ENCODE measurements at places on chromosomes 16 and 17.

- H3K36me3 ChIP-seq, result peaks cover 5% of the 10 kb centered on the region
- H3K27ac ChIP-seq, result no peak overlapping the region
- no peaks in the 10 kb centered on the region for H3K4me1 ChIP-seq
- no peaks in the 10 kb centered on the region for H3K27me3 ChIP-seq
- H3K4me3 ChIP-seq, result no peak overlapping the region
- DNase-seq, result no peak
These were observed 21.7 kb downstream of the LRRC75A start for GRCh38 chr17:16470265-16470664.

DNA sequence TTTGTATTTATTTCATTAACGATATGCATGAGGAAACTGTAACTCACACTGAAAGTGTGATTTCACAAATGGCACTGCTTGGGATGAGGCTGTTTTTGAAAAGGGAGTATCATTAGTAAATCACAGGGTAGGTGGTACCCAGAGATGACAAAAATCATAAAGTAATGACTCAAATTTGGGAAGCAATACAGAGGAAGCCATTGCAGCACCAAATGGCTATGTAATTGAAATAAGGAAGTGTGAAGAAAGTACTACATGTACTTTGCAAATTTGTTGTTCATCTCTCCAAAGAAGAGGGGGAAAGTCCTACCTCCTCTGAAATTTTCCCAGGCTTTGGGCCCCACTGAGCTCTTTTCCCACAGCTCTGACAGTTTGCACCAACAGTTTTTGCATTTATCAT is 12.3 kb upstream of the ABCC12 start:
- H3K27me3 ChIP-seq, result peaks cover 8% of the 10 kb centered on the region
- DNase-seq, result no peak
- H3K27ac ChIP-seq, result no peak overlapping the region
- H3K4me3 ChIP-seq, result no peak overlapping the region
- H3K4me1 ChIP-seq, result peaks cover 4% of the 10 kb centered on the region

- peaks cover 2% of the 10 kb centered on the region for H3K27me3 ChIP-seq
- no peak for DNase-seq
- H3K4me3 ChIP-seq, result no peak overlapping the region
- no peaks in the 10 kb centered on the region for H3K36me3 ChIP-seq
These were observed 228.5 kb downstream of the ABCC12 start for GRCh38 chr16:47927330-47927729.

DNA sequence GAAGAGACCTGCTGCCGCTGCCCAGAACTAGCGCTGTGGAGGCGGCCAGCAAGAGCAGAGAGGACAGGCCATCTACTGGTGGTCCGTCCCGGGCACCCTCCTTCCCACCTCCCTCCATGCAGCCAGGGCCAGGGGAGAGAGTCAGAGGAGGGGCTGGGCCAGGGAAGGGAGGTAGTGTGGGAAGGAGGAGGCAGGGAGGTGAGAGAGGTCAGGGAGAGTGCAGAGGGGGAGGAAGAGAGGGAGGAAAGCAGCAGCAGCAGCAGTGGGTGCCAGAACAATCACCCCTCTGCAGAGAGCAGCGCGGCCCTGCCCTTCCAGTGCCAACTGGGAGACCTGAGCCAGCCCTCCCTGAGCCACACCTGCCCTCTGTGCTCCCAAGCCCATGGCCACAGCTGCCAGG is 6.6 kb downstream of the C16orf95 start:
- no peak overlapping the region for H3K27ac ChIP-seq
- no peak for DNase-seq
- peaks cover 4% of the 10 kb centered on the region for H3K4me1 ChIP-seq
- H3K36me3 ChIP-seq, result peaks cover 7% of the 10 kb centered on the region
- no peak overlapping the region for H3K4me3 ChIP-seq
- no peaks in the 10 kb centered on the region for H3K27me3 ChIP-seq

- H3K4me3 ChIP-seq, result no peak overlapping the region
- no peak for DNase-seq
- H3K36me3 ChIP-seq, result no peaks in the 10 kb centered on the region
- H3K4me1 ChIP-seq, result peaks cover 3% of the 10 kb centered on the region
These were observed 43.8 kb downstream of the C16orf82 start for GRCh38 chr16:27110524-27110896.

DNA sequence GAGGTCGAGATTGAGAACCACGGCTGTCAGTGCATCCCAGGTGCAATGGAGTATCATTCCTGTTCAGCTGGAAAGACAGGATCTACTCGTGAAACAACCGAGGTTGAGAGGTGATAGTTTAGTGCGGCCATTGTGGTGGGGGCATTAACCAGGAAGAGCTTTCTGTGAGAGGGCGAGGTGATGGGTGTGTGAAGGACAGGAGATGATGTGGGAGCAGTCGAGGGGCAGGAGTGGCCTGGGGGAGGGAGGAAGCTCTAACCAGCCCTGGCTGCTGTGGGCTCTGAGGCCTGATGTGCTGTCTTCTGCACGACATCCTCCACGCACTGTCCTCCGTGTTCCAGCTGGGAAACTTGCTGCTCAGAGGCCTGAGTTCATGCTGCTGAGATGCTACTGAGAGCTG is 22.0 kb downstream of the GOSR2 start:
- no peak overlapping the region for H3K27ac ChIP-seq
- H3K27me3 ChIP-seq, result no peaks in the 10 kb centered on the region
- no peak for DNase-seq
- peaks cover 18% of the 10 kb centered on the region for H3K4me1 ChIP-seq

DNA sequence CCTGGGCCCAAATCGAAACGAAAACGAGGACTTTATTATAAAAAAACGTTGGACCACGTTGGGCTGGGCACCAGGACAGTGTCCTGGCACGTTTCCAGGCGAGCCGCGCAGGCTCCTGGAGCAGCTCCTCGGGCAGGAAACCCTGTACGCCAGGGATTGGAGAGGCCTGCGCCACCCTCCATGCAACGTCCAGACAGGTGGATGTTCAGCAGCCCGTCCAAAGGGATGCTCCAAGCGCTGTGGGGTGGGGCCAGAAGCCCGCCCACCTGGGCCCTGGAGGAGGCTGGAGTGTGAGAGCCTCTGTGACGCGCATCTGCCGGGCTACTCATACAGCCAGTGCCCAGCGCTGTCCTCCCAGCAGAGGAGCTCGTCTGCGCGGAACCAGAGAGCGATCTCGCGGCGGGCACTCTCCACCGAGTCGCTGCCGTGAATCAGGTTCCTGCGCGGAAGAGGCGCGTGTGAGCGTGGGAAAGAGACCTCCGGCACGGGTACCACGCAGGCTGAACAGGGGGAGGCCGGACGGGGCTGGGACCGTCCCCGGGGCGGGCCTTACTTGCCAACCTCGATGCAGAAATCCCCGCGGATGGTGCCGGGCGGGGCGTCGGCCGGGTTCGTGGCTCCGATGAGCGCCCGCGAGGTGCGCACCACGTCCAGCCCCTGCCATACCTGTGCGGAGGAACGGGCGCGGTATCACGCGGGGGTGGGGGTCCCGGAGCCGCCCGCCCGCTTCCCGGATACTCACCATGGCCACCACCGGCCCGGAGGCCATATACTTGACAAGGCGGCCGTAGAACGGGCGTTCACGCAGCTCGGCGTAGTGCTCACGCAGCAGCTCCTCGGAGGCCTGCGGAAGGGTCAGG is 785 bp downstream of the NME3 start:
- peaks cover 18% of the 10 kb centered on the region for H3K36me3 ChIP-seq
- no peaks in the 10 kb centered on the region for H3K27me3 ChIP-seq
- H3K27ac ChIP-seq, result peak overlapping the region; percentile 84

- H3K4me3 ChIP-seq, result no peak overlapping the region
- H3K27ac ChIP-seq, result no peak overlapping the region
- H3K36me3 ChIP-seq, result no peaks in the 10 kb centered on the region
- H3K4me1 ChIP-seq, result no peaks in the 10 kb centered on the region
These were observed 53.3 kb upstream of the KSR1 start for GRCh38 chr17:27402943-27403342.

DNA sequence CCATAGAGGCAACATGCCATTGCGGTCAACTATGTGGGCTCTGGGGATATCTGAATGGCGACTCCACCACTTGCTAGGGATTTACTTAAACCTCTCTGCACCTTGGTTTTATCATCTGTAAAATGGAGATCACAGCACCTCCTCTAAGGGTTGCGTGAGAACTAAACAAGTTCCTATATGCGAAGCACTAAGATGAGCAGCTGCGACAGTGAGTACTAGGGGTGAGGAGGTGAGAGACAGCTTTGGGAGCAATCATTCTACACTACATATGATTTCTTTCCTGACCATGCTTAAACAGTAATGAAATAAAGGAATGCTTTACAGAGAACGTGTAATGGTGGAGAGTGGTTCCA is 61.4 kb downstream of the CREBBP start:
- no peaks in the 10 kb centered on the region for H3K27me3 ChIP-seq
- peaks cover 84% of the 10 kb centered on the region for H3K4me1 ChIP-seq
- H3K4me3 ChIP-seq, result no peak overlapping the region
- DNase-seq, result no peak
- no peak overlapping the region for H3K27ac ChIP-seq

- H3K4me1 ChIP-seq, result peaks cover 62% of the 10 kb centered on the region
- peak; percentile 51 for DNase-seq
- peak overlapping the region; percentile 61 for H3K27ac ChIP-seq
- H3K36me3 ChIP-seq, result peaks cover 85% of the 10 kb centered on the region
- H3K27me3 ChIP-seq, result no peaks in the 10 kb centered on the region
These were observed 29.0 kb downstream of the IL21R start for GRCh38 chr16:27430923-27431484.

DNA sequence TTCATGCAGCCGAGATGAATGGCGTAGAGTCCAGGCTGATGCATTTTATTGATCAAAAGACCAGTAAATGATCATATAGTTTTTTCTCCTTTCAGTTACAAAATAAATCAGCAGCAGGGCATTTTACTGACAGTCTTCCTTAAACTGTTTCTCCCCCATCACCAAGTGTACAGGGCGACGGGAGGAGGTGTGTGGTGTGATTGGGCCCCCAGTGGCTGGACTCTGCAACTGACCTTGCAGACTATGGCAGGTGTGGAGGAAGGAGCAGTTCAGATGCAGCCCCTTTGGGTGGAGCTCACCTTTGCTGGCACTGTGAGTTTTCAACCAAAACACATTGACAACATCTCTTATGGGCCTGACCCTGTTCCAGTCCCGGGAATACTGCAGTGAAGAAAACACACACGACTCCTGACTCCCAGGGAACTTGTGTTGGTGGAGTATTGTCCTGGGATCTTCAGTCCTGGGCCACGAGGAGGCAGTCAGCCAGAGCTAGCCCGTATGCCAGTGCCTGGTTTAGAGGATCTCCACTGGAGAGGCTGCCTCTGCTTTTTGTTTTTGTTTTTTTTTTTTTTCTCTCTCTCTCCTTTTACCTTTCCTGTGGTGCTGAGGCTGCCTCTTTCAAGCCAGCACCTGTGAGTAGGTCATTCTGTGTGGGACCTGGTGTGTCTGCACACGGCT is 29.8 kb downstream of the KIAA0513 start:
- peak; percentile 38 for DNase-seq
- peaks cover 61% of the 10 kb centered on the region for H3K4me1 ChIP-seq
- no peak overlapping the region for H3K4me3 ChIP-seq
- peak overlapping the region; percentile 88 for H3K27ac ChIP-seq

DNA sequence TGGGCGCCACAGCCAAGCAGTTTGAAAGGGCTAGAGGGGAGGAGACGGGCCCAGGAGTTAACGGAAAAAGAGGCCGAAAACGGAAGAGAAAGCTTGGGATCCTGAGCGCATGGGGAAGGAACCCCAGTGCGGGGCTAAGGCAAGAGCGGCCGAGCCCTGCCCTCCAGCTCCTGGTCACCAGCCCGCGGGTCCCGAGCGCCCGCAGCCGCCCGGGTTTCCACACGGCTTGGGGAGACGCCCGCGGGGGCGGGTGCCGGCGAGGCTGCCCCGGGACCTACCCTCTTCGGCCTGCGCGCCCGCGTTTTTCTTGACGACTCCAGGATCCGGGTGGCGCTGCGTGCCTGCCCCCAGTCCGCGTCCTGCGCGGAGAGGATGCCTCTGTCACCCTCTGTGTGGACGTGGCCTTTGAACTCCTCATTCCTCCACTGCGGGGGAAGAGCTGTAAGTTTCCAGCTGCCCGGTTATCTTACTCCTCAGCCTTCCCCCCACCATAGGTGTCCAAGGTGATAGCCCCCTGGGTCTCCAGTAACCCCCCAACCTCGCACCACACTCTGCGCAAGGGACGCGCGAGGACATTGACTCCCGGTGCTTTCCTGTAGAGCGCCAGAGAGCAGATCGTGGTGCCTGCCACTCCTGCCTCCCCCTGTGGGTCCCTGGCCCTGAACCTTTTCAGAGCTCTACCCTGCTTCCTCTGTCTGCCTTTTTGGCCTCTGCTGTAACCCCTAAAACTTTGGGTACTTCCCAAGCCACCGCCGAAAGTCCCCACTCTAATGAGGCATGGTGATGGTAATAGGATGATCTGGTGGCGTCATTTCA is 1.7 kb upstream of the CDH11 start:
- no peak overlapping the region for H3K27ac ChIP-seq
- H3K4me3 ChIP-seq, result no peak overlapping the region
- H3K27me3 ChIP-seq, result peaks cover 28% of the 10 kb centered on the region
- no peak for DNase-seq

- H3K27me3 ChIP-seq, result no peaks in the 10 kb centered on the region
- H3K4me3 ChIP-seq, result peak overlapping the region; percentile 73
- peak overlapping the region; percentile 84 for H3K27ac ChIP-seq
- H3K4me1 ChIP-seq, result peaks cover 16% of the 10 kb centered on the region
- H3K36me3 ChIP-seq, result peaks cover 4% of the 10 kb centered on the region
- no peak for DNase-seq
These were observed 457.7 kb downstream of the XYLT1 start for GRCh38 chr16:17013038-17013437.

DNA sequence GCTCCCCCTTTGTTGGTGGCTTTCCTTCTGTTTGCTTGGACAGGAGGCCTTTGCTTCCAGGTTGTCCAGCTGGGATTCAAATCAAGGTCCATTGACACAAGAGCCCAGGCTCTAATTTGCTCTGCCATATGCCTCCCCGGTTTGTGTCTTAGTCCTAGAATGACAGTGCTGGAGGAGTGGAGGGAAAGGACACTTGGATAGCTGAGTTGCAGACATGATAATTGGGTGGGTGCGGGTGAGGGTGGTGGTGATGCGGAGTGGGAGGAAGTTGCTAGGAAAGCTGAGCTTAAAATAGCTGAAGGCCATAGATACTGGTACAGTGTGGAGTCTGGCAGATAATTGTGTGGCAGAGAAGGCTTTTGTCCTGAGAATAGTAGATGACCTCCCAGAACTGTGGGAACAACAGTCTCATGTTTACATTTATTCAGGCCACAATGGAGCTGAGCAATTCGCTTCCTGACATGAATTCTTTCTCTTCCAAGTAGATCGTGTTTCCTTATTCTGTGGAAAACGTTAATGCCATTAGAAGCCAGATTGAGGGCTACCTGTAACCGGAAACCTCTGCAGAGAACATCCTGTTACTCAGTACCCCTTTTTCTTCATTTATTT is 23.8 kb downstream of the SEC14L1 start:
- no peaks in the 10 kb centered on the region for H3K27me3 ChIP-seq
- H3K27ac ChIP-seq, result peak overlapping the region; percentile 7
- H3K4me1 ChIP-seq, result peaks cover 27% of the 10 kb centered on the region
- no peak overlapping the region for H3K4me3 ChIP-seq
- DNase-seq, result no peak

DNA sequence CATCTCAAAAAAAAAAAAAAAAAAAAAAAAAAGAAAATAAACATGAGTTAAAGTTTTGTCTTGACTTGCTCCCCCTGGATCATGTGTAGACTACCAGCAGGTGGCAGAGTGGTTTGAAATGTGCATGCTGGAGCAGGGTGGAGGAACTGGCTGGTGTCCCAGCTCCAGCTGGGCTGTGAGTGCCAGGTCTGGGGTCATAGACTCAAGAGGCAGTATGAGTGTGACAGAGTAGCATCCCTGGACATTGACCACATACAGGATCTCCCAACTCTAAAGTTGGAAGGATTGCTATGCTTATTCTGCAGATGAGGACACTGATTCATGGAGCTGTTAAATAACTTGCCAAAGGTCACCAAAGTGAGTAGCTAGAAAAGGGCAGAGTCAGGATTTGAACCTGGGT is 198.0 kb upstream of the MPHOSPH6 start:
- H3K27me3 ChIP-seq, result peaks cover 2% of the 10 kb centered on the region
- no peak overlapping the region for H3K4me3 ChIP-seq
- peak; percentile 25 for DNase-seq
- no peak overlapping the region for H3K27ac ChIP-seq
- H3K36me3 ChIP-seq, result no peaks in the 10 kb centered on the region

Data from activated CD4-positive, alpha-beta T cell treated with anti-CD3 and anti-CD28 coated beads for 36 hours (primary cell).